ENCODE measurements at places on chromosomes 2 and 18.

DNA sequence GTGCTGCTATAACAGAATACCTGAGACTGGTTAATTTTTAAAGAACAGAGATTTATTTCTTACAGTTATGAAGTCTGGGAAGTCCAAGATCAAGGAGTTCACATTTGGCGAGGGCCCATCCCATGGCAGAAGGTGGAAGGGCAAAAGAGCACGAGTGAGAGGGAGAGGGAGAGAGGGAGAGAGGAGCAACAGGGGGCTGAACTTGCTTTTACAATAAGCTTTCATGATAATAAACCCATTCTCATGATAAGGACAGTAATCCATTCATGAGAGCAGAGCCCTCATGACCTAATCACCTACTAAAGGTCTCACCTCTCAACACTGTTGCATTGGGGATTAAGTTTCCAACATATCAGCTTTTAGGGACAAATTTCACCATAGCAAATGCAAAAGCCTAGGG is 45.3 kb downstream of the DSC3 start:
- no peak for DNase-seq

DNA sequence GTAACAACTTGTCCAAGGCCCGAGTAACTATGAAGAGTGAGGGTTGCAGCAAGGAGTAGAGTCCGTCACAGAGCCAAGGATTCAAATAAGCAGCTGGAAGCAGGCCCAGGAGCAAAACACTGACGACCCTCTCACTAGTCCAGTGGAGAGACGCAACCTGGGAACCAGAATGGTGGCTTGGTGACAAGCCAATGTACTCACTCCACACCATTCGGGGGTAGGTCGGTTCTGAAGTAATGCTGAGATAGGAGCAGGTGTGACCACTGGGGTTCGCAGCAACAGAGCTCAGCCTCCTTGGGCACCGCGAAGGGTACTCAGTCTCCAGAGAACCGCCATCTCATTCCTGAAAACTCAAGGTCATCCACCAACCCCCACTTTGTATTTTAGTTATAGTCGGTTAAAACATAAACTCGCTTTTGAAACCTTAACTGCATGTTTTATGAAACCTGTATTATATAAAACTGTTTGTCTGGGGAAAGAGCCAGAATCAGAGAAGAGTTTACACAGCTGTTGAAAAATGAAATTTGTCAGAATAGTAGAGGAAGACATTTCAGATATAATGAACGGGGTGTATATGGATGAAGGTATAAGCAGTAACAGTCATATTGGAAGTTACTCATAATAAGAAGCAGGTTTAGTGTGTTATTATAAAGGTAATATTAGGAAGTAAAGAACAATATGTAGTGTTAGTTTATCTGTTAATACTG is 8.6 kb downstream of the ANKRD62 start:
- DNase-seq, result no peak

GRCh38 chr2:102661846-102662245 is 42.5 kb downstream of the SLC9A2 start:
- no peak for DNase-seq

- DNase-seq, result no peak
Measured at GRCh38 chr2:66790651-66791181, 355.8 kb downstream of the MEIS1 start.

DNA sequence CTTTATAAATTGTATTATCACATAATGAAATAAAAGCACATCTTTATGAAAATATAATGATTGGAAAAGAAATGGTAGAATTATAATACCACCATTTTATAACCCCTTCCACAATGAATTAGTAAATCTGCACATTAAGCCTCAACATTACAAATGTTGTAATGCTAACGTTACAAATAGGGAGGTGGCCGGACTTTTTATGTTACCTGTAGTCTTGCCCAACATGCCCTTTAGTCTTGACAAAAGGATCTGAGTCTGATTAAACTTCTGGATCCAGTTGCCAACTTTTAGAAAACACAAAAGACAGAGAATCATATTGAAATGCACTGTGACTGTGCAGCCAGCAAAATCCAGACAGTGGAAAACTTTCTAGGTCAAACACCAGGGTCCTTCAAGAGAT is 617.3 kb downstream of the KCNJ3 start:
- DNase-seq, result no peak

DNA sequence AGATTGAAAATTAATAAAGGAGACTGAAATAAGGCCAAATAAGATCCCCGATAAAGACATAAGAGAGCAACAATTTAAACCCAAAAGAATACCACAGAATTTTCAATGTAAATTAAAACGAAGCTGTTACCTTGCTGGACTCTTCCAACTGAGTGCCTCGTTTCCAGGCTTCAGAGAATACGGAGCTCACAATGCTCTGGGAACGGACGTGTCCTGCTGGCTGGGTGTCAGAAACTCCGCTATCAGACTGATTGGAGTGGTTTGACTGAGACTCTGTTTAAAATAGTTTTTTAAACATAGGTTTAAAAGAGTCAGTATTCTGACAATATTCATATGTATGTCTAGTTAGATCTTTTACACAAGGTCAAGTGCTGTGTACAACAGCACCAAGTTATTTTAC is 90.4 kb downstream of the RAPH1 start:
- no peak for DNase-seq

DNA sequence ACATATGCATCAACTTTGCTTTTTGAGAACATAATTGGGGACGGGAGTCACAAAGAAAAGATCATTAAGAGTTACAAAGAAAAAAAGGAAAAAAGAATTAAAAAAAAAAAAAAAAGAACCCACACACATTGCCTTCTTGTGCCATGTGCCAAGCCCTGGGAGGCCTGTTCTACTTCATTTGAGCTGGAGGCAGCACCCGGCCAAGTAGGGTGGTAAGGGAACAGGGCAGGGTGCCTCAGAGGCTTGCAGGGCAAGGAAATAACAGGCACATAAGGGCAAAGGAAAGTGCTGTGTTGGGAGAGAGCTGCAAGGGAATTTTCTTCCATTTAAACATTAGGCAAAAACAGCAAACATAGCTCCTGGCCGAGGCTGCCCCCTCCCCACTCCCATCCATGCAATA is 418.0 kb downstream of the TMEM182 start:
- no peak for DNase-seq

All from CD4-positive, alpha-beta T cell treated with Interleukin-17A for 4 hours (primary cell).